Heart left ventricle (tissue), 16 donors: ENCODE measurements at places on chromosomes 1 and 21. TPM values are rescaled to one million over a fixed set of nuclear protein-coding genes. Genes with fewer than 3 reads are reported as not detected.

- no peak for DNase-seq
These were observed 88.8 kb upstream of the TTC34 start for GRCh38 chr1:2890221-2890850.

GRCh38 chr1:29984166-29984861 lies 739.1 kb downstream of the MATN1 start:
- DNase-seq, result no peak

DNA sequence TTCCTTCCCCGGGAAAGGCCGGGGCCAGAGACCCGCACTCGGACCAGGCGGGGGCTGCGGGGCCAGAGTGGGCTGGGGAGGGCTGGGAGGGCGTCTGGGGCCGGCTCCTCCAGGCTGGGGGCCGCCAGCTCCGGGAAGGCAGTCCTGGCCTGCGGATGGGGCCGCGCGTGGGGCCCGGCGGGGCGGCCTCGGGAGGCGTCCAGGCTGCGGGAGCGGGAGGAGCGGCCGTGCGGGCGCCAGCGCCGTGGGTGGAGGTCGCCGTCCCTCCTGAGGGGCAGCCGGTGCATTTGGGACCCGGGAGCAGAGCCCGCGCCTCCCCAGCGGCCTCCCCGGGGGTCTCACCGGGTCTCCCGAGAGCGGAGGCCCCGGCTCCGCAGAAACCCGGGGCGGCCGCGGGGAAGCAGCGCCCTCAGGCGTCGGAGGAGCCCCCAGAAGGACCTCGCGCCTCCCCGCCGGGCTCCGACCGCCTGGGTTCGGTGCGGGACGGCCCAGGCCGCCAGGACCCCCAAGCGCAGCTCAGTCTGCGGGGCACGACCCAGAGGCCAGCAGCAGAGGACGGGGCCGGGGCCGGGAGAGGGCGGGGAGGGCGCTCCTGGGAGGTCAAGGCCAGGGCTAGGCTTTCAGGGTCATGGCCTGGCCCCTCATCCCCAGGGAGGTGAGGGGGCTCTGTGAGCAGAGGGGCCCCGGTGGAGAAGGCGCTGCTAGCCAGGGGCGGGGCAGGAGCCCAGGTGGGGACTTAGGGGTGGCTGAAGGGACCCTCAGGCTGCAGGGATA lies 7.2 kb upstream of the SLX9 start:
- no peak for DNase-seq

DNA sequence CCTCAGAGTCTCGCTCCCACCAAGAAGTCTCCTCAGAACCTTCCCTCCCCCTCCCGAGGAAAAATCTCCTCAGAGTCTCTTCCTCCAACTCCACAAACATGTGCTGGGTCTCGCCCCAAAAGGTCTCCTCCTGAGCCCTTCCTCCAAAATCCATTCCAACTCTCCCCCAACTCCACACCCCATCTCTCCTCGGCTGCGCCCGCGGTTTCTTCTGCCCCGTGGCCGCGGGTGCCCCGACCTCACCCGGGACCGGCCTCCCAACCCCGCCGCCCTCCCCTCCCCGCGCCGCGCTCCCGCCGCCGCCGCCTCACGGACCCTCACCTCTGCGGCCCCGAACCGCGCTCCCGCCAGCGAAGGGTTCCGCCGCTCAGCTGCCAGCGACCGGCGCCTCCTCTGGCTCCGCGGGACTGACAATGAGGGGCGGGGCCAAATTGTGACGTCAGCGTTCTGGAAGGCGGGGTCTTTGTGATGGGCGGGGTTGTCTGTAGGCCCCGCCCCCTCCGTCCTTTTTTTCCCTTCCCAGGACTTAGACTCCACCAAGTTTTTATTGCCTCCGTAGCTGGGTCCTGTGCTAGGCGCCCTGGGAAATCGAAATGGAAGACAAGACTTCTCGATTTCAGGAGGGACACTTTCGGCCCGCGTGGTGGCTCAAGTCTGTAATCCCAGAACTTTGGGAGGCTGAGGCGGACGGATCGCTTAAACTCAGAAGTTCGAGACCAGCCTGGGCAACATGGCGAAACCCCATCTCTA lies at the start of gene LUZP1:
Gene LUZP1, minus strand, starts transcription at position 412 of the 750 bp plus-strand sequence.
- DNase-seq, result peak; percentile 92

GRCh38 chr1:66412704-66413103 lies 121.2 kb upstream of the SGIP1 start:
- no peak for DNase-seq

DNA sequence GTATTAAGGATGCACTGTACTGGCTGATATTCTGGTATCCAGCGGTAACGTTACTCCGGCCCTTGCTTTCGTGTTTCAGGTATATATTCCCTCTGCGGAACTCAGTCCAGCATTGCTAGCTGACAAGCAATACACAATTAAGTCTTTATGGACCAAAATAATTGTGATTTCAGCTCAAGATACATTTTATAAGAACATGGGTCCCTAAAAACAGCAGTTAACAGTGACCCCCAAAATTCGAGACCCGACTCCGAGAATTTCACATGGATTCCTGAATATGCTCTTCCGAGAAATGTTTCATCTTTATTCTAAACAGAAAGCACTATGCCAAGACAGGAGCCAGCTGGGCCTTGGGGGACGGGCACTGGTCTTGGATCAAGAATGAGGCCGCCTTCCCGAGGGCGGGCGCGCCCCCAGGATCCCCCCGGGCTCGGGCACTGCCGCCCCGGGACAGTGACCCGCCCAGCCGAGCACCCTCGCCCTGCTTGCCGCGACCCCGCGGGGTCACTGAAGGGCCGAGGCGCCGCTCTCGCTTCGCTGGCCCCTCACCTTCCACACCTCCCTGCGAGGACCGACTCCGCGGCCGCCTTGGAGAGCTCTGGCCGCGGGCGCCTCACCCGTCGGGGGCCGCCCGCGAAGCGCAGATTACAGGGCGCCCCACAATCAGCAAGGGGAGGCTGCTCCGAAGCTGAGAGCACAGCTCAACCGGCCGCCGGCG lies 610 bp downstream of the SCYL3 start:
- peak; percentile 42 for DNase-seq

GRCh38 chr1:199245946-199246345 lies 607.1 kb downstream of the PTPRC start:
- DNase-seq, result no peak

GRCh38 chr1:22767852-22768251 lies 57.2 kb downstream of the EPHB2 start:
- no peak for DNase-seq

- peak; percentile 45 for DNase-seq
These were observed 1.2 kb upstream of the TSPAN2 start for GRCh38 chr1:115090540-115090939.

DNA sequence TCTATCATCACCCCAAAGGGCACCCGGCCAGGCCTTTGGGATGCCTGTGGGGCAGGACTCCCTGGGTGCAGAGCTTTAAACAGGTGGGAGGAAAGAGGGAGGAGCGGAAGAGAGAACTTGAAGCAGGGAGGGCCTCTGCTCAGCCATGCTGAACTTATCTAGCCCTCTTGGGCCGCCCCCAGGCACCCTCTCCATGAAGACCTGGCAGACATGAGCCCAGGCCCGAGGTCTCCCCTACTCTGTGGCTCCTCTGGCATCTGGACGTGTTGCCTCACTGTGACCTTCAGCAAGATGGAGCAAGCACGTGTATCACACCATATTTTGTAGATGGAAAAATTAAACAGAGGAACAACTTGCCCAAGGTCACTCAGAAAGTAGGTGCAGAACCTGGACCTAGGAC lies 711.4 kb downstream of the MATN1 start:
- DNase-seq, result no peak

GRCh38 chr1:155540000-155540874 lies 22.4 kb downstream of the ASH1L start:
- DNase-seq, result no peak

Gene TCHHL1
- not detected for total RNA-seq

Gene SMIM12
- total RNA-seq, result 46.7 TPM

Gene GBP1
- total RNA-seq, result 5.5 TPM

Gene ZNF496
- total RNA-seq, result 16.6 TPM

Gene NUF2
- 3.2 TPM for total RNA-seq

Gene HSD3B2
- not detected for total RNA-seq

Gene S100A1
- 2,197 TPM for total RNA-seq

Gene CLCNKA
- total RNA-seq, result 0.40 TPM

Gene S100A6
- total RNA-seq, result 415 TPM

Gene TRABD2B
- total RNA-seq, result 0.31 TPM

Gene RNF187
- 77.4 TPM for total RNA-seq

Gene CEP350
- total RNA-seq, result 43.9 TPM

Gene DVL1
- total RNA-seq, result 126 TPM
